ENCODE measurements at places on chromosomes 3 and 15.

DNA sequence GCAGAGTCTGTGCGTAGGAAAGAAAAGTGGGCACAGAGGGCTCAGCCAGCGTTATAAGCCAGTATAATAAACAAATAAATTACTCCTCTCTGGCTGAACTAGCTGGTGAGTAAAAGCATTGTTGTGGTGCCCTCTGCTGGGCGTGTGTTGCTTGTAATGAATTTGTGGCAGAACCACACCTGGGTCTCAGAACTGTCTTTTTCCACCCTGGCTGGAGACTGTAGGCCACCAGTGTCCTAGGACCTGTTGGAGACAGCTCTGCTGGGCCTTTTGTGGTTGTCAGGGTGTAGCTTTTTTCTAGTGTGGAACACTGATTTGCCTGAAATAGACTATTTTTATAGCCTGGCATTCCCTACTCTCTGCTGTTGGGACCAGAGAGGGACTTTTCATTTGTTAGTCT lies 130.5 kb upstream of the EIF1B start:
- DNase-seq, result peak; percentile 36

- no peak for DNase-seq
Measured at GRCh38 chr15:47383801-47384200, 333.5 kb upstream of the SEMA6D start.

DNA sequence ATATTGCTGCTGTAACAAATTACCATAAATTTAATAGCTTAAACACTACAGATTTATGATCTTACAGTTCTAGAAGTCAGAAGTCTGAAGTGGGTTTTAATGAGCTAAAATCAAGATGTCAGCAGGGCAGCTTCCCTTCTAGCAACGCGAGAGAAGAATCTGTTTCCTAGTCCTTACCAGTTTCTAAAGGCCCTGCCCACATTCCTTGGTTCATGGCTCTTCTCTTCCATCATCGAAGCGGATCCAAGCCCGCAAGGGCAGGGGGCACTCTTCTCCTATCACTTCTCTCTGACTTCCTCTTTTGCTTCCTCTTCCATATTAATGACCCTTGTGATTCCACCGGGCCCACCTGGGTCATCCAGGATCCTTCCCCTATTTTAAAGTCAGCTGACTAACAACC lies 16.1 kb downstream of the MINDY4B start:
- no peak for DNase-seq

DNA sequence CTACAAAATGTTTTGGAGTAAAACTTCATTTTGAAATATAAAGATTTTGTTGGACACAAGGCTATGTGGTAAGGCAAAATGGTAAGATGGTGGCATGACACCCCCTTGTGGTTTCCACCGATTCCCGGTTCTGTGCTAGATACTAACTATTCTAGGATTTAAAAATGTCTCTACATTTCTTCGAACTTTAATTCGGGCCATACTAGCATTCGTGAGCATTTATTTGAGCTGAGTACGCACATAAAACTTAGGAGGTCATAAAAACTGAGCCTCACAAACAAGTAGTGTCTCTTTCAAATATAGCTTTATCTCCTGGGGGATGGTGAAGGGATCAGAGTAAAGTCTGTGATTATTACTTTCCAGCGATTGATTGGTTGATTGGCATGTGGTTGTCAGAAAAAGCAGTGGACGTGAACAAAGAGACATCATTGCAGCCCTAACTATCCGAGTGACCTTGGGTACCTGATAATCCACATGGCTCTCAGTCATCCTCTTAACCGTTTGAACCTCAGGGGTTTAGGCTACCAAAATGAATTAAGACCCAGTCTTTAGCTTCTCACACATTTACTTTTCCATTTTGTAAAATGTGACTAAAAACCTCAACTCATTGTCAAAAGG lies 1.1 kb upstream of the ZNF639 start:
- no peak for DNase-seq

GRCh38 chr15:99976811-99977271 lies 243.6 kb upstream of the LYSMD4 start:
- no peak for DNase-seq

DNA sequence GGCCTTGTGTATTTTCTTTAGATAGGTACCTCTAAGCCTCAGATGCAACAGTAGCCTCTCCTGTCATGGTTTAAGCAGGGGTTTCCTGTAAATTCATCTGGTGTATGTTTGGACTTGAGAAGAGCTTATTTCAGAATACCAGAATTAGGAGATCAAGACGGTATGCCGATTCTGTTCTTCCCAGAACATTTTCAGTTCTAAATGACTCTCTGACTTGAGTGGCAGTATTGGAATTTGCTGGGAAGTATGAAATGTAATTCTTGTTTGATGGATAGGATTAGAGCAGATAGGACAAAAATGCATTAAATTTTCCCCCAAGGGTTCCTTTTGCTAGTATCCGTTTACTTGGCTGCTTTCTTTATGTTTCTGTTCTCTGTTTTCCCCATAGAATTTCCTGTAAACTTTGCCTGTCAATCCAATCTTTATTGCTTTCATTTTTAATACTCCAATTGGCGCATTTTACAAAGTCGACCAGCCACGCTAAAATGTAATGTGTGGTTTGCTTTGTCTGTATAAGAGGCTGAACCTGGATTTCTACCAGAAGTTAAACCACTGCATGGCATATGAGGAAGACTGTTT lies 612.2 kb downstream of the RBMS3 start:
- no peak for DNase-seq

GRCh38 chr3:11170052-11170770 lies 15.9 kb downstream of the HRH1 start:
- no peak for DNase-seq

GRCh38 chr3:77524463-77524862 lies 484.6 kb downstream of the ROBO2 start:
- DNase-seq, result no peak

GRCh38 chr3:144866476-144866875 lies 894.9 kb downstream of the DIPK2A start:
- DNase-seq, result no peak

- DNase-seq, result no peak
Measured at GRCh38 chr15:79868554-79868953, 28.3 kb downstream of the MTHFS start.

- DNase-seq, result no peak
Measured at GRCh38 chr3:27467545-27467944, 16.6 kb downstream of the SLC4A7 start.

DNA sequence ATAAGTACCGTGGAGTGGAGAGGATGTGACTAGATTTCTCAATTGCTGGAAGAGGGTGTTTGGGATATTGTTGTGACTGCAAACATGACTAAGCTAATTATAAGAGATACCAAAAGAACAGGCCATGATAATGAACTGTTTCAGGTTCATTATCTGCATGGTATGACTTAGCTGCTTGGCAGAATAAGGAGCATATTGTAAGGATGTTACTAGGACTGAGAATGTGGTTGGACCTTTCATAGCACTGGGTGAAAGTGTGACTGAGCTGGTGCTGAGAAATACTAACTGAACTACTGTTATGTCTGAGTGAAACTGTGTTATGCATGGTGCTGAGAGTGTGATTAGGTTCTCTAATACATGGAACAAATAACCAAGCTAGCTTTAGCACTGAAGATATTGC lies 11.0 kb downstream of the SCN10A start:
- no peak for DNase-seq

DNA sequence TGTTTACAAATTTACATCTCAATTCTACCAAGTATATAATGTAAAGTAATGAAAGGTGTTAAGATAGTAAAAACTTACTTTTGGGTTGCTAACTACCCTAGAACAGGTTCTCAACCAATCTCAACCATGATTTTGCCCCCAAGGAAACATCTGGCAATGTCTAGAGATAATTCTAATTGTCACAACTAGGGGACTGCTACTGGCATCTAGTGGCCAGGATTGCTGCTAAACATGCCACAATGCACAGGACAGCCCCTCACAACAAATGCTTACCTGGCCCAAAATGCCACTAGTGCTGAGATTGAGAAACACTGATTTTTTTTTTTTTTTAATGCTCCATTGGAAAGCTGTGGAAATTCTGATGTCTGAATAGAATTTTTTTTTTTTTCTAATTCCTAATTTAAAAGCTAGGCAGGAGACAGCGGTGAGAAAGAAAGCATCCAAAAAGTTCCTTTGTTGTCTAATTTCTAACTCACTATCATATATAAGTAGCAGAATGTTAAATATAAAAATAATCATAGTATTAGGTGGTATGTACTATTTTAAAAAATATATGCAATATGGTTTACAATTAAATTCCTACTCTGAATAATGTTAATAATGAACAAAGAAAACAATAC lies 81.5 kb downstream of the TJP1 start:
- DNase-seq, result no peak

- DNase-seq, result no peak
Measured at GRCh38 chr15:66149871-66150270, 103.7 kb downstream of the MEGF11 start.

DNA sequence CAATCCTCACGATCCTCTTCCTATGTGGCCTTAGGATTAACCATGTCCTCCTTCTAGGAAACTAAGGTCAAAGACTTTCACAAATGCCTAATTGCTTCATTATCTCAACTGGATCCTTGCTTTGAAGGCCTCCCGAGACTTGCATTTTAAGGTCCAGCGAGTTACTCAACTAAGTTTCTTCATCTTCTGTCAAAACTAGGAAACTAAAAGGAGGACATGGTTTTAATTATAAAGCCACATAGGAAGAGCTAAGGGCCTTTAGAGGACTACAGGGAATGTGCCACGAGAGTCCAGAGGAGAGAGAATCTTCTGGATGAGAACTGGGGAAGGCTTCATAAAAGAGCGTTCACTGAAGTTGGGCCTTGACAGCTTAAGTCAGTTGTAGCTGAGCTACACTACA lies 87.8 kb upstream of the LPP start:
- DNase-seq, result no peak

- DNase-seq, result no peak
Measured at GRCh38 chr3:167662919-167663400, 9.2 kb upstream of the WDR49 start.

DNA sequence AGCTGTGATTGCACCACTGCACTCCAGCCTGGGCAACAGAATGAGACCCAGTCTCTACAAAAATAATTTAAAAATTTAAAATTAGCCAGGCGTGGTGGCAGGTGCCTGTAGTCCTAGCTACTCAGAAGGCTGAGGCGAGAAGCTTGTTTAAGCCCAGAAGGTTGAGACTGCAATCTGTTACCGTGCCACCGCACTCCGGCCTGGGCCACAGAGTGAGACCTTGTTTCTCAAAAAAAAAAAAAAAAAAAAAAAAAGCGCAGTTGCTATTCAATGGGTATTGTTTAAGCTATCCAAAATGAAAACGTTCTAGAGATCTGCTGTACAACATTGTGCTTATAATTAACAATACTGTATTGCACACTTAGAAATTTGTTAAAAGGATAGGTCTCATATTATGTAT lies 24.0 kb downstream of the ZNF148 start:
- DNase-seq, result no peak

DNA sequence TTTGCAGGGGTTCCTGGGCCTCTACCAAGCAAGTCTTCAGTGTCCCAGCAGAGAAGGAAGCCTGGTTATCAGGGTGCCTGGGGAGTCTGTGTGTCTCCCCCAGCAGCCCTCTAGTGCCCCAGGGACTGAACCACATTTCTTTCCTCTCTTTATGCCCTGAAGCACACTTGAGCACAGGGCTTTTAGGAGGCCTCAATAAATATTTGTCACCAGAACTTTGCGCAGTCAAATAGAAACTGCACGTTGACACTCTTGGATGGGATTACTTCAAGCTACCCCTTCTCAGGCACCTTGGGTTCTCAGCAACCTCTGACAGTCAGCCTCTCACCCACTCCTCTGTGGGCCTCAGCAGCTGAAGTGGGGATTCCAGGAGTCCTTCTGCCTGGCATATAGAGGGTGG lies 226.6 kb upstream of the HES1 start:
- no peak for DNase-seq

GRCh38 chr15:73983211-73983727 lies 8.8 kb downstream of the STOML1 start:
- no peak for DNase-seq

GRCh38 chr3:100766069-100766468 lies 56.8 kb downstream of the TFG start:
- DNase-seq, result no peak

DNA sequence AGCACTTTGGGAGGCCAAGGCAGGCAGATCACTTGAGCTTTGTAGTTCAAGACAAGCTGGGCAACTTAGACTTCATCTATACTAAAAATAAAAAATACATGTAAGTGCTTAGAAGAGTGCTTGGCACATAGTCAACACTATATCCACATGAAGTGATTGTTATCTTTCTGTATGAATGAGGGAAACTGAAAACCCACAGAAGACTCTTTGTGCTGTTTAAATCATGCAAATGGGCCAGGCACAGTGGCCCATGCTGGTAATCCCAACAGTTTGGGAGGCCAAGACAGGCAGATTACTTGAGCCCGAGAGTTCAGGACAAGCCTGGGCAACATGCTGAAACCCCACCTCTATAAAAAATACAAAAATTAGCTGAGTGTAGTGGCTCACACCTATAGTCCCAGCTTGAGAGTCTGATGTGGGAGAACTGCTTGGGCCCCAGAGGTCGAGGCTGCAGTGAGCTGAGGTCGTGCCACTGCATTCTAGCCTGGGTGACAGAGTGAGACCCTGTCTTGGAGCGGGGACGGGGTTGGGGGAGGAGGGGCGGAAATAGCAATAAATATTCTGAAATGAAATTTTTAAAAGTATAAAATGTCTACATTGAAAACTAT lies 129.7 kb downstream of the NR2E3 start:
- DNase-seq, result no peak

DNA sequence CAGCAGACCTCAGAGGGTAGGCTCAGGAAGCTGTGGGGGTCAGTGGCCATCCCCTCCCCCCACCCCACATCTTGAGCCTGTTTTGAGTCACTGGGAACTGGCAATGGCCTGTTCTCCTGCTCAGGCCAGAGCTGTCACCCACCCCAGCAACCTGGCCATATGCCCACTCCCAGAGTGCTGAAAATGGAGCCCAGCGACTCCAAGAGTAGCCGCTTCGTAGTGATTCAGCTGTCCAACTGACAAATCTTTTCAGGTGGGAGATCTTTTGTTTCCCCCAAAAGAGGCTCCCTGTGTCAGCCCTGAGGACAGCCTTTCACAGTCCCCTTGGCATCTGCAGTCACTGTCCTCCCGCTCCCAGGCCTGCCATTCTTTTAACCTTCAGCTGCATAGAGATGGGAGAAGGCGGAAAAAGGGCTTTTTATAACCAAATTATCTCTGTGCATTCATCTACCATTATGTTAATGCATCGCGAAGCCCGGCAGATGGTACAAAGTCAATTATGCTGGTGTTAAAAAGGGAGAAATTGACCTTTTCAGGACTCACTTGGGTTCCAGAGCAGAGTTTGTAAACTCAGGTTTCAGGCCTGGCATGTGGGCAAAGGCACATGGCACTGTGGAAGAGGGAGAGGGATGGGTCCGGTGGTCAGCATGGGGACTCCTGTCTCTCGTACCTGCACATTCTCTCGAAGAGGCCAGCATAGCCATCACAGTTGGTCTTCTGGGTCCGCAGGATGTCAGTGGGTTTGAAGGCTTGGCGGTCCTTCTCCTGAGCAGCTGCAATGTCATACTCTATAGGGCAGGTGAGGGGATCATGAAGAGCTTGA lies 32.1 kb downstream of the KY start:
- no peak for DNase-seq

GRCh38 chr15:70269991-70270751 lies 172.5 kb upstream of the TLE3 start:
- DNase-seq, result no peak

GRCh38 chr3:25713341-25713985 lies 48.8 kb upstream of the TOP2B start:
- DNase-seq, result no peak

Measured in stimulated activated CD4-positive, alpha-beta T cell treated with anti-CD3 and anti-CD28 coated beads, Interleukin-15, amount 100 ng/mL, for 1 hour (primary cell).